Fibroblast of skin of scalp (primary cell): ENCODE measurements at places on chromosomes 5 and 9.
A peak's percentile ranks its signal among the peaks of the same experiment; 100 is the strongest.

DNA sequence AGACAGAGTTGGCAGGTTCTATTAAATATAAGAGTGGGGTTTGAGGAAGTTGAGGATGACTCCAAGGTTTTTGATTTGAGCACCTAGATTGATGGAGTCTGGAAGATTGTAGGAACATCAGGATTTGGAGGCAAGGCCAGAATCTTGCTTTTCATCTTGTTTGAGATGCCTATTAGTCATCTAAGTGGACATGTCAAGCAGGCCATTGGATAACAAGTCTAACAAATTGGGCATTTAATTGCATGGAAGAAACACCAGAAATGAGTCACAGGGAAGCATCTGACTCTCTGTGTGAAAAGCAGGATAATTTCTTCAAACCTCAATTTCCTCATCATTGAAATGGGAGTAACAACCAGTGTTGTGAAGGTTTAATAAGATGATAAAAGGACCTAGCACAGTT lies 53.3 kb upstream of the ARL15 start:
- no peak for DNase-seq

GRCh38 chr9:121185178-121185745 lies 16.4 kb downstream of the RAB14 start:
- DNase-seq, result no peak

DNA sequence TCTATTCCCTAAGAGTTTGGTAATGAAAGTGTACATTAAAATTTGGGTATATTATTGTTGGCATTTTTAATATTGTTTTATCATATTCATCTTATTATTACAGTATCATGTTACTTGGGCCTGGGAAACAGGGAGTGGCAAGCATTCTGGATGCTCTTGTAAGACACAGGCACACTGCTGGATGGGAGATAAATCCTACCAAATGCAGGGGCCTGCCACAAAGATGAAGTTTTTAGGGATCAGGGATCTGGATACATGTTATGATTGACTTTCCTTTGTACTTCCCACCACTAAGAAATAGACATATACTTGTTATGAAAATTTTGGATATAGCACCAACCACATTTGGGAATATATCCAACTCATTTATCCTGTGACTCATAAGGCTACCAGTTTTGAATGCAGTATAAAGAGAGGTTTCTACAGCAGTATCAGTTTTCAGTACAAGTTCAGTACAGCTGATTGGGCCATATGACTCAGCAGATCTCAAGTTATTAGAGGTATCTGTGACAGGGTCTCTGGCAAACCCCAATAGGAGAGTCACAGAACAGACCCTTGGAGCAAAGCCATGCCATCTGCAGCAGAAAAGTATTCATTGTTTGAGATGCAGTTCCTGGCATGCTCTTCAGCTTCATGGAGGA lies 360.1 kb downstream of the DMAC1 start:
- DNase-seq, result peak; percentile 43

GRCh38 chr9:26945591-26945990 lies 1.5 kb downstream of the PLAA start:
- DNase-seq, result no peak

- DNase-seq, result peak; percentile 99
Measured at GRCh38 chr5:32504989-32505596, 60.6 kb upstream of the ZFR start.

GRCh38 chr9:20898885-20899554 lies 132.4 kb downstream of the HACD4 start:
- DNase-seq, result no peak

DNA sequence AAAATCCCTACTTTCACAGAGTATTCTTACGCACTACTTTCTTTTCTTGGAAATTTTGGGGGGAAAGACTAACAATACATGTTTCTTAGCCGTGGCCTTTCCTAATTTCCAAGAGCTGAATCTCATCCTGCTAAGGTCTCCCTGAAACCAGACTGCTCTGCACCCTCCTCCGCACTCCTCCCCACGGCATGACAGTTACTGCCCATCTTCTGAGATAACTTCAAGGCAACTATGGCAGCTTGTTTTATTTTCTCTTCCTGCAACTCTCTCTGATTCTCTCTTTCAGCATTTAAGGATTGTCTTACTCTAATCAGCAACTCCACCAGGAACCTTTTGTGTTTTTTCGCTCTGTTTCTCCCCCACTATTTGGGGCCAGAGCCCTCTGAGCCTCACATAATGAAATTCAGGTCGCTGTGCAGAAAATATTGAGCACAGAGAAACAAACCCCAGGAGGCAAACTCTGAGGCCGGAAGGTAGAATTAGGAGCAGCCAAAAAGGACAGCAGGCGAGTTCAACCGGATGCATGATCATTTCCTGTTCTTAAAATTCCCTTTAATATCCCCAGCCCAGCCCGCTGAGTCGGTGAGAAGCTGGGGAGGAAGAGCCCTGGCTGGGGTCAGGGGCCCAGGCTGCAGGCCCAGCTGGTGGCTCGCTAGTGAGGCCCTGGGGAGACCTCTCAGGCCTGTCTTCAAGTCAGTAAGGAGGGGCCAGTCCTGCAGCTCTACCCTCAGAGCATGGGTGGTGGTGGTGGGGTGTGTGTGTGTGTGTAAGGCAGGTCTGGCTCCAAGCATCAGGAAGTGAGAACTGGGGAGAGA lies 213.6 kb upstream of the S1PR3 start:
- peak; percentile 38 for DNase-seq

- DNase-seq, result peak; percentile 72
Measured at GRCh38 chr5:149886692-149887470, 57.7 kb downstream of the PDE6A start.

DNA sequence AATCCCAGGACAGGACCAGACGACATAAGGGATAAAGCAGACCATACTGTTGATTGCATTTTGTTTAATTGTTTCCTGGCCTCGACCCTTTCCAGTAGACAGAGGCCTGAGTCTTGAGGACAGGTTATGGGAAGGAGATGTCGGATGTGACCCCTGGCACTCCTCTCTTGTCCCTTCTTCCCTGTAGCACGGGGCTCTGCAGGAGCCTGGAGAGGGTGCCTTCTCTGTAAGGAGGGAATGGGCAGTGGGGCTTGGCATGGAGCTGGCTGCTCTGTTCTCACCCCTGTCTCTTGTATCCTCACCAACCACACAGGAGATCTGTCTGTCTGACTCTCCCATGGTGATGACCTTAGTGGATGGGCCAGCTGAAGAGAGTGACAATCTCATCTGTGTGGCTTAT lies 40.1 kb upstream of the SLC2A8 start:
- DNase-seq, result no peak

GRCh38 chr5:87081016-87081415 lies 186.7 kb upstream of the RASA1 start:
- DNase-seq, result no peak

GRCh38 chr9:6758248-6758497 lies 400 bp downstream of the KDM4C start:
- no peak for DNase-seq

DNA sequence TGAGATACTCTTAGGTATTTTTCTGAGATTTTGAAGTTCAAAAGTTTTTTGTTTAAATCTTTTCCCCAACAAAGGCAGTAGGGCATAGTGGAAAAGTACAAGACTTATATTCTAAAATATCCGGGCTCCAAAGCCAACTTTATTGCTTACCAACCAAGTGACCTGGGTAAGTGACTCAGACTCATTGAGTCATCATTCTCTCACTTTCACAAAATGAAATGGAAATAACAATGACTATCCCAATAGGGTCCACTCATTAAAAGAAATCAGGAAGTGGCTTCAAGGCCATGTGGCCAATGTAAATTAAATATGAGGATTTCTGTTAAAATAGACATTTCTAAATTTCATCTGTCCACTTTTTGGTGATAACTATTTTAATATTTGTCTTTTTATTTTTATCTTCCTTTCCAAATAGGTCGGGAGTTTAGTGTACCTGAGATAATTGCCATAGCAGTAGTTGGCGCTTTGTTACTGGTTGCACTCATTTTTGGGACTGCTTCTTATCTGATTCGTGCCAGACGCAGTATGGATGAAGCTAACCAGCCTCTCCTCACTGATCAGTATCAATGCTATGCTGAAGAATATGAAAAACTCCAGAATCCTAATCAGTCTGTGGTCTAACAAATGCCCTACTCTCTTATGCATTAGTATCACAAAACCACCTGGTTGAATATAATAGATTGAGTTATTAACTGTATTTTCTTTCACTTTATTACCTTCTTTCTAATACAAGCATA lies 15.5 kb downstream of the TYRP1 start:
- peak; percentile 44 for DNase-seq
